ENCODE measurements at places on chromosomes 11 and 22.
A peak's percentile ranks its signal among the peaks of the same experiment; 100 is the strongest.

- DNase-seq = no peak
These were observed 50.4 kb downstream of the DBX1 start for GRCh38 chr11:20109731-20110445.

DNA sequence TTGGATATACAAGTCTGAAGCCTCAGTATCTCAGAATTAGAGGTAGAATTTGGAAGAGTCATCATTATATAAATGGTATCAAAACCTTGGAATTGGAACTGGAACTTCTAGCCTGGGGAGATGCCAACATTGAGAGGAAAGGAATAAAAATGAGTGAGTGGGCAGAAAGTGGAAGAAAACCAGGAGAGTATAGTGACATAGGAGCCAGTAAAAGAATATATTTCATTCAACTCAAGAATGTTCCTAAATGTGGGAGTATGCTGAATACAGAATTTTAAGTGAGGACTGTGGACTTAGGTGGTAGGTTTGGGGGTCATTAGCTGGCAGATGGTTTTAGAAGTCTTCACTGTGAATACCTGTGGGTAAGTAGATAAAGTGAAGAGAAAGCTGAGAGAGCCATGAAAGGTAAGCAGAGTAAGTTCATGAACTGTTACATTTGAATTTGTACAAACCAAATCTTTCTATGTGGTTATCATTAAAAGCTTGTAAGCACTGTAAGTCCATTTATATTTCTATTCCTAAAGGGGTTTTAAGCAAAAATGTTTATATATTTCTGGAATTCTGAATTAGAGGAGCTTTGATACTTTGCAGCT is 60.2 kb downstream of the PDHX start:
- no peak for DNase-seq

DNA sequence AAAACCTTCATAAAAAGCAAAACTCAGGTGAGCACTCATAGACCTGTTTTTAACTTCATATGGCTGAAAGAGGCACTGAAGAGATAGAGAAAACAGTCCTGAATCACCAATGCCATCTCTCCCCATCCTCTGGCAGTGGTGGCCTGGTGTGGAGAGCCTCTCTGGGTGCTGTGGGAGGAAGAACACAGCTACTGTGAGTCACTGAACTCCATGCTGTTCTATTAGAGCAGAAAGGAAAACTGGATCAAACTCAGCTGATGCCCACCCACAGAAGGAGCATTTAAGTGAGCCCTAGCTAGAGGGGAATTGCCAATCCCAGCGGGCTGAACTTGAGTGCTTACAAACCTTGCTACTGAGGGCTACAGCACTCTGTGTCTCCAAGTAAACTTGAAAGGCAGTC is 115.3 kb upstream of the SESN3 start:
- DNase-seq = no peak

- DNase-seq = peak; percentile 2
These were observed 353.7 kb downstream of the METTL15 start for GRCh38 chr11:28461846-28462245.

DNA sequence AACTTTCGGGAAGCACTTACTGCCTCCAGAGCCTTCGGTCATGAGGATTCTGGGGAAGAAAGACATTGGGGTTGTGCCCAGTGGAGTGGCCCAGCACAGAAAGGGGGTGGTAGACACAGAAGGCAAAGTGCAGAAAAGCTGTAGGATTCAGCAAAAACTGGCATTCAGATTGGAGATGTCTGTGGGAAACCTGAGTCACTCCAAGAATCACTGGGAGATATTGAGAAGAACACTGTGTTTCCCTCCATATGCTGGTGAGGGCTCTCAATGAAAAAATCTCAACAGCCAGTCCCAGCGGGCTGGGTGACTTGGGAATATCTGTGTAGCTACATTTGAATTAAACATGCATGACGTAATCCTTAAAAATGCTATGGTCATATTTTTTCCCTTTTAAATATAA is 61.2 kb upstream of the RCN1 start:
- no peak for DNase-seq

DNA sequence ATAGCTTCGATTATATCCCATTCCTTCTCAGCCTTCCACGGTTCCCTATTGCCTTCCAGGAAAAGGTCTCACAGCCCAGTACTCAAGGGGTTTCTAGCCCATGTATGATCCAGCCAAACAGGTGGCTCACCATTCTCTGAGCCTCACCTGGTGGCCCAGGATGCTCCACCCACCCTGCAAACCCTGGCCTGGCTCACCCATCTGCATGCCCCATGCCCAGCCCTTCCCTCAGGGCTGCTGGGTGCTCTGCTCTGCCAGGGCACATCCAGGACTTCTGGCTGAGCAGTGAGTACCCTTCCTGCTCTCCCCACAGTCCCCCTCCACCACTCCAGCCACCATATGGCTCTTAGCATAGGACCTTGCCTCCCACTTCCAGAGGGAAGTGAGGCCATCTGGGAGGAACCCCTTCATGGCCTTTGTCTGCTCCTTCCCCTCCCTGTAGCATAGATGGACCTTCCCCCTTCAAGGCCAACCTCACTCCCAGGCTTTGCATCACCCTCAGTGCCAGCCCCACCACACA is 5.8 kb upstream of the RCOR2 start:
- no peak for DNase-seq

GRCh38 chr11:64713781-64714363 is 9.1 kb downstream of the NRXN2 start:
- DNase-seq = no peak

DNA sequence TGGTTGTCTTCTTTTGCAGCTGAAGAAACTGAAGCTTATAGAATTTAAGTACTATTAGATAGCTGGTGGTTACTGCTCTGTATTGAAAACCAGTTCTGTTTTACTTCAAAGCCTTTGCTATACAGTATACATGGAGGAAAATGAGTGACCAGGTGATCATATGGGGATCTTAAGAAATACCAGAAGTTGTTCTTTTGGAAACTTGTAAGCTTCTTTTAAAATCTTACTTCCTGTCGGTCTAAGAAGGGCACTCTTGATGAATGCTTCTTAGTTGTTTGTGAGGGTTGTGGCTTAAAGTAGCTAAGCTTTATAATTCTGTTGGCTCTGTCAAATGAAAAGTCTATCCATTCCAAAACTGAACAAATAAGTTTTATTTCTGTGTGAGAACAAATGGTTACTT is 55.2 kb downstream of the PDE3B start:
- DNase-seq = no peak

GRCh38 chr22:38313384-38313955 is 3.8 kb downstream of the CSNK1E start:
- no peak for DNase-seq

GRCh38 chr11:115759622-115760460 is 255.6 kb upstream of the CADM1 start:
- DNase-seq = no peak

GRCh38 chr11:117411736-117412135 is 84.1 kb downstream of the CEP164 start:
- DNase-seq = no peak

DNA sequence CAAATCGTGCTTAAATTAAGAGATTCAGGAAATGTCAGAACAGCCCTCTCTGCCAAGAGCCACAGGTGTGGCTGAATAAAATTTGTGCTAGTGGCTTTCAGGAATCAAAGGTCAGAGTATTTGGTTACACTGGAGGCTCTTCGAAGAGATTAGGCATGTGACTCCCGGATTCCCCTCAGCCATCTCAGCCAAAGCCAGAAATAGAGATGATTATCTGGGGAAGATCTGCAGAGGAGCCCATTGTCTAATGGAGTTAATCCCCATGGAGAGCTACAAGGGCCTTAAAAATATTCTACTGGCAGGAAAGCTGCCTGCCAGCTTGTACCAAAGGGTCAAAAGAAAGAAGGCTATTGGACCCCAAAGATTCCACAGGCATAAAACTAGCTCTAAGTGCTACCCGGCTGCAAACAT is 1259.5 kb downstream of the TBC1D22A start:
- no peak for DNase-seq

GRCh38 chr11:40125054-40125453 is 1334.4 kb downstream of the LRRC4C start:
- DNase-seq = no peak

- no peak for DNase-seq
These were observed 27.9 kb downstream of the PRMT3 start for GRCh38 chr11:20415432-20415831.

GRCh38 chr11:103281301-103281700 is 172.1 kb downstream of the DYNC2H1 start:
- DNase-seq = no peak

DNA sequence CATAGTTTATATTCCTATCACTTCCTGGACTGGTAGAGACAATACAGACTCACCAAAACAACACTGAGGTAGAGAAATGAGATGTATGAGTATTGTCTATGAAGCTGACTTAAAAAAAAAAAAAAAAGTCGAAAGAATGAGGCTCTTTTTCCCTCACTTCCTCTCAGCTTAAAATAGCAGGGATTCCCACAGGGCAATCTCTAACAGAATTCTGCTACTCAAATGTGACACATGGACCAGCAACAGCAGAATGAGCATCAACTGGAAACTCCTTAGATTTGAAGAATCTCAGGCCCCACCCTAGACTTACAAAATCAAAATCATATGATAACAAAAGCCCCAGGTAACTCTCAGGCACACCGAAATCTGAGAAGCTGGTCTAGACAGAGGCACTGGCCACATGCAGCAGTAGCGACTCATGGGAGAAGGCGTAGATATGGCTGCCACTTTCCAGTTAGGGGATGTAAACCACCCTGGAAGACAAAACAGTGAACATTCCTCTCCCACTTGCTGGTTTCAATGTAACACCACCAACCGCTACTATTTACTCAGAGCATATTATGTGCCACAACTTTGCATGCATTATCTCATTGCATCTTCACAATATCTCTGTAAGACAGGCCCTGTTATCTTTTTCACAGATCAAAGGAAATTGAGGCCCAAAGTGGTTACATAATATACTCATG is 128.0 kb downstream of the RBFOX2 start:
- no peak for DNase-seq

GRCh38 chr11:76087749-76088148 is 118.6 kb downstream of the WNT11 start:
- no peak for DNase-seq

DNA sequence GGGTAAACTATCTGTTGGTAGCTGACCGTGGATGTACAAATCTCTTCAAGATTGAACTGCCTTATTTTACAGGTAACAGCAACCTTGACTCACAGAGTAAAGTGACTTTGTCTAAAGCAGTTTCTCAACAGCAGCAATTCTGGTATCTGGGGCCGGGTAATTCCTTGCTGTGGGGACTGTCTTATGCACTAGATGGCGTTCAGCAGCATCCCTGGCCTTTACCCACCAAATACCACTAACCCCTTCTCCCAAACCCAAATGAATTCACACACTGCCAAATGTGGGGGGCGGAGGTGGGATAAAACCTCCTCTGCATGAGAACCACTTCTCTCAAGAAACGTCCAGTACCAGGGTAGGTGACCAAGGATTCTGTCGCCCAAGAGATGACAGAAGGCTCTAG is 1.7 kb upstream of the INCENP start:
- DNase-seq = peak; percentile 25

GRCh38 chr11:68047437-68048290 is 8.8 kb downstream of the TCIRG1 start:
- no peak for DNase-seq

GRCh38 chr22:42430528-42431125 is 1.6 kb downstream of the NFAM1 start:
- no peak for DNase-seq

DNA sequence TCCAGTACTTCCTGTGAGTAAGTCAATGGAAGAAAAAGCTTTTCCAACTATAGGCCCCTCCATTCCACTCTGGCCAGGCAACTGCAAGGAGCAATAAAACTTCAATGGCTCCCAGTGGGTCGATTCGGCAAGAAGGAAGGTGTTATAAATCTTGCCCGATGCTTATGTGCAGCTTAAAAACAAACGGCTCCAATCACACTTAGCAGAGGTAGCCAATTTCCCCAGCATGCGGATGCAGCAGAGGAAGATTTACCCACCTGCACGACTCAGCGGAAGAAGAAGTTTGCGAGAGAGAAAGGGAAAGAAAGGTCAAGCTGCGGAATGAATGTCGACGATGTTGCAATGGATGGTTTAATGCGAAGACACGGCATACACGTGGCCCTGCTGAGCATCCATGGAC is 141.5 kb downstream of the OPCML start:
- no peak for DNase-seq

GRCh38 chr11:75770102-75770501 is 1.5 kb downstream of the DGAT2 start:
- no peak for DNase-seq

GRCh38 chr11:65491614-65492386 is 7.0 kb upstream of the MALAT1 start:
- DNase-seq = no peak

- DNase-seq = no peak
These were observed 367 bp downstream of the HPS5 start for GRCh38 chr11:18321578-18321968.

Measured in HepG2 (cell line).